ENCODE measurements at places on chromosomes 11 and 22.

DNA sequence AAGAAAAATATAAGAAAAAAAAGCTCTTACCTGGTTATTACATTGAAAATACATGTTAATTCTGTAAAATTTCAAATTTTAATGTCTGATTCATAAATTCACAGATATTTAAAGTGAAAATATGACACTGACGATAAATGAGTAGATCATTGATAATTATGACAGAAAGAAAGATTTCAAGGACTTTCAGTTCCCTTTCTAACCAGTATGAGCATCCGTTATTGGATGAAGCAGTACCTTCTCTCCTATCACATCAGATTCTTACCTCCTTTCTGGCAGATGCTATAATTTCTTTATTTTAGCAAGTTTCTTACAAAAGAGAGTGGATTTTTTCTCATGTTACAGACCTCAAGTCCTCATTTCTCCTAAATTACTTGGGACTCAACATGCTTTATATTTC is 847.3 kb downstream of the JRKL start:
- no peak for DNase-seq

DNA sequence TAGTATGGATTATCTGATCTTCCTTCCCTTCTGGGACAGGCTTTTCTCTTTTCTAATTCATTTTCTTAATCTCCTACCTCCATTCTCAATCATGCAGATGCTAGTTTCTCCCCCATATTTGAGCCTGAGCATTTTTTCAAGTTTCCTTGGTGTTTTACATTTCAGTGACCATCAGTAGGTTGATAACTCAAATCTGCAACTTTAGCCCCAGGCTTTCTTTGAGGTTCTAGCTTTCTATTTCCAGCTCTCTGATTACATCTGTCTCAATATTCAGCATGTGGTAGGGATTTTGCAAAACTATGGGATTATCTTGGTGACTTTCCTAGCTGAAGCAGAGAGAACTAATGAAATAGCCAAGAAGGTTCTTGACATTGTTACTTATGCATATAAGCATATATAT is 67.8 kb downstream of the ARHGEF12 start:
- DNase-seq: no peak

DNA sequence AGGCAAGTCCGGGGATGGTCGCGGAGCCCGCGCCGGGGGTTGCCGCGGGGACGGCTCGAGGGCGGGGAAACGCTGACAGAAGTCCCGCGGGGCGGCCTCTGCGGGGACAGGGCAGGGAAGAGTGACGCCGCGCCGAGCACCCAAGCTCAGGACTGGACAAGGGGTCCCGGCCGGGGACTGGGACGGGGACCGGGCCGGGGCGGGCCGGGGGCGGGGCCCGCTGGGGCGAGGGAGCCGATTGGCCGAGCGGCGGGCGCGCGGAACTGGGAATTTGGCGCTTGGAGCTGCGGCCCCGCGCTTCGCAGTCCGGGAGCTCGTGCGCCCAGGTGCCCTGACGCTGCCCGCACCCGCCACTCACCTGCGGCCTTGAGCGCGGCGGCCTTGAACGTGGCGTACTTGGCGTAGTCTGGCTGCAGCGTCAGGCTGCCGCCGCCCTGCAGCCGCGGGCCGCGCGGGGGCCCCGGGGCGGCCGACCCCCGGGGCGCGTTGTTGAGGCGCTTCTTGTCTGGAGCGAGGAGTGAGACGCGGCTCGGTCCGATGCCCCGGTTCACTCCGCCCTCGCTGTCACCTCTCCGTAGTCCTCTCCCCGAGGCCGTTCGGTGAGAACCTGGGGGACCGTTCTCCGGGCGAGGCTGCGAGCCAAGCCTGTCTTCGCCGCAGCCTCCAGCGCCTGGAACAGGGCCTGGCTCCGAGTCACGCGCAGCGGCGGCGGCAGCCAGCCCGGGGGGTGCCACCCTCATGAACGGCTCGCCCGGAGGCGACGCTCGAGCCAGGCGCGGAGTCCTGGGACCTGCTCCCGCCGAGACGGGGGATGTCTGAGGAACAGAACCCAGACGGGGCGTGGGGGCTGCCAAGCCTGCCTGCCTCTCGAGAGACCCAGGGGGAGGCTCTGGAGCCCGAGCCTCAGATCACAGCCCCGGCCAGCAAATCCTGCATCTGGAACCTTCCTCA is 4.5 kb downstream of the SHISA8 start:
- no peak for DNase-seq

DNA sequence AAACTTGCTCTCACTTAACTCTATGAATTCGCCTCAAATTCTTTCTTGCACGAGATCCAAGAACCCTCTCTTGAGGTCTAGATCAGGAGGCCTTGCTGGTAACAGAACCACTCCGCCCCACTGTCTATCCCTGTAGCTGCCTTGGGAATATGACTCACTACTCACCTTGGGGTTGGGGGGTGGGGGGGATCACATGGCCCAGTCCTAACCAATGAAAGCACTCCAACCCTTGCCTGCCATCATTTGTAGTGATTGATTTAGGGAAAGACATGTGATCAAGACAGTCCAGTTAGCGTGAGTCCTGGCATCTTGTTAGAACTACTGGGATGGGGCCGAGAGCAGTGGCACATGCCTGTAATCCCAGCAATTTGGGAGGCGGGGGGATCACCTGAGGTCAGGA is 4.8 kb upstream of the MRTFA start:
- no peak for DNase-seq

- no peak for DNase-seq
These were observed 7.3 kb downstream of the SREBF2 start for GRCh38 chr22:41840216-41840615.

- DNase-seq: no peak
These were observed 5.7 kb downstream of the SMTN start for GRCh38 chr22:31086703-31087330.

- no peak for DNase-seq
These were observed 82.6 kb downstream of the LDLRAD3 start for GRCh38 chr11:36026315-36026968.

DNA sequence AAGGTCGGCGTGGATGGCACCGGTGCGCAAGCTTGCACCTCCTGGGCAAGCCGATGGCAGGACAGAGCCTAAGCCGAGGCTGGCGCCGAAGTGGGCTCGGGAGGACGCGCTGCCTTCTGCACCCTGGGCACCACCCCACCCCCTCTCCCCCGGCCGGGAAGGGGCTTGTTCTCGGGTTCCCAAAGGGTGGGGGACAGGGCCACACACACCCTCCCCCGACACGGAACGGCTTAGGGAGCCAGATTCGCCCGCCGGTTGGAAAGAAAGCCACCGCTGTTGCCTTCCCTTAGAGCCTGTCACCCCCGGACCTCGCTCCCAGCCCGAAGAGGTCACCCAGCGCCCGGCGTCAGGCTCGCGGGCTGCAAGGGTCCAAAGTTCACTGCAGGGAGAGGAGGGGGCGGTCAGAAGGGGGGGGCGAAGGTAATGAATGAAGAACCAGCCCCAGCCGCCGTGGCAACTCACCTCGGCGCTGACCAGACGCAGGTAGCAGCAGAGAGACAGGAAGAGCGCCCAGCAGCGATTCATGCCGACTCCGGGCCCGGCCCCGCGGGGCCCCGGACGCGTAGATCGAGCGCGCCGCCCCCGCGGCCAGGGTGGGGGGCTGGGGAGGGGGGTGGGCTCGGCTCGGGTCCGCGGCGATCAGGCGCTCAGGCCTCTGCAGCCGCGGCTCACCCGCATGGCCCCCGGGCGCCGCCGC is 1.2 kb downstream of the PDGFB start:
- no peak for DNase-seq

DNA sequence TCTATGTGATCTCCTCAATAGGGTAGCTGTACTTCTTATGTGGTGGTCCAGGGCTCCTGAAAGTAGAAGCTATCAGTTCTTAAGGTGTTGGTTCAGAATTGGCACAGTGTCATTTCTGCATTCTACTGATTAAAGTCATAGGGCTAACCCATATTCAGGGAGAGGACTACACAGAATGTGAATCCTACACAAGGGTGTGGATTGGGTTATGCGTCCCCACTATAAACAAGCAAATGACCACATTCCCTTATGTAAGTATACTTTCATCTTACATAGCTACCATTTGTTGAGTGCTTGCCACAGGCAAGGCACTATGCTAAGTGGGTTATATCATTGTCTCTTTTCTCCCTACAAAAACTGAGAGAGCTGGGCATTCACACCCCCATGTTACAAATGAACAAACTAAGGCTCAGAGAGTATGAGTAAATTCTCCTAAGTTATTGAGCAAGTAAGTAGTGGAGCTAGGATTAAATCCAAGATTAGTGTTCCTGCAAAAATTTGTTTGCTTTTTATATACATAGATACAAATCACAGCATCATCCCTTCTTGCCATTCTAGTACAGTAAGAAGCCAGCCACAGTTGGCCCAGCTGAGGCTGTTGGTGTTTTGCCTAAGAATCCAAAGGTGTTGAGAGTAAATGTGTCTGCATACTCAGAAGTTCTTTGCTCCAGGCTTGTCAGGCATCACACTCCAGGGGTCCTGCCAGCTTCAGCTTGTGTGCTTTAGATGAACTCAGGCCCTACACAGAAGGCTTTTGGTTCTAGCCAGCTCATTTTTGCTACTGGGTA is 157.8 kb downstream of the KIF18A start:
- DNase-seq: no peak

Measured in C1 segment of cervical spinal cord (tissue), 14 donors.